ENCODE measurements at places on chromosomes 6 and 20.

- DNase-seq: no peak
These were observed 22.0 kb downstream of the CENPW start for GRCh38 chr6:126361832-126362440.

DNA sequence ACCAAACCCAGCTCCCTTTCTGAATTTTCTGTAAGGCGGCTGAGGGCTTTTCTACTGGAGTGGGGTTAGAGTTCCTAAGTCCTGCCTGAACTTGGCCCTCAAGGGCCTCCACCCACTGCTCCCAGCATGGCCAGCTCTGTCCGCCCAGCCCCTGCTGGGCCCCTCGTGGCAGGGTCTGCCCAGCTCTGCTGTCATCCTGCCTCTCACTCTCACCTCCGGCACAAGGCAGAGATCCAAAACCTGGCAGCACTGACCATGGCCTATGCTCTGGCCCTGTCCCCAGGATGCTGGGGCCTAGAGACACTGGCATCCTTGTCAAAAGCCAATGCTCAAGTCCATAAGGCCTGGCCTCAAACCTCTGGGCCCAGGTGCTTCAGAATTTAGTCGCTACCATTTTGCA lies 61.1 kb downstream of the TAF4 start:
- no peak for DNase-seq

DNA sequence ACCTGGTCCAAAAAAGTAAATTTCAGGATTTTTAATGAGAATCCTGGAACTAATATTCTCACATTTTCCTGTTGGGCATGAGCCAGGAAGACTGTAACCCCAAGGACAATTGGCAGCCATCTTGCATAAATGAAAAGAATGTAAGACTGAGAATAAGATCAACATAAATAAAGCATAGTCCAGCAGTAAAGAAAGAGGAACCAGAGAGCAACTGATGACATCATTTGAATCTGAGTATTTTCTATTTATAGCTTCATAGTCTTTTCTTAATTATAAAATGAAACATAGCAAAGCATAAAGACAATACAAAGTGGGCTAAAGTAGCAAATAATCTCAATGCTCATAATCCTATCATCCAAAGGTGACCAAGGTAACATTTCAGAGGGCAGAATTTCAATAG lies 26.6 kb upstream of the FBXL4 start:
- DNase-seq: no peak

DNA sequence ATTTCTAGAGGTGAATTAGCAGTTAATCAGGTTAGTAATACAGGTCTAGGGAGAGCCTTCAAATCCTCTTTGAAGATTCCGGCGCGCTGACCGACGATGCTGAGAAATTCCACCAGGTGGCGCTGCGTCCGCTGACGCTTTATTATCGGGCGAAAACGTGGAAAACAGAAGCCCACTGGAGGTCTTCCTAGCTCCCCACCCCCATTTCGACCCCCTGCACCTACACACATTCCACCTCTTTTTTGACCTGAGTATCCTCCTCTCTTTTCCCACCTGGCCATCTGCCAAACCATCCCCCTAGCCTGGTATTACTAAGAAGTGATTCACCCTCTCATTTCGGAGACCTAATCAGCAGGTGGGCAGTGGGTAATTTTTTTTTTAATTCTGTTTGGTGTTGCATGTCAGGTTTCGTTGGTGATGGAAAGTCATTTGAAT lies 65.4 kb upstream of the RIN2 start:
- peak; percentile 44 for DNase-seq

GRCh38 chr20:40339661-40340449 lies 349.2 kb downstream of the MAFB start:
- no peak for DNase-seq

DNA sequence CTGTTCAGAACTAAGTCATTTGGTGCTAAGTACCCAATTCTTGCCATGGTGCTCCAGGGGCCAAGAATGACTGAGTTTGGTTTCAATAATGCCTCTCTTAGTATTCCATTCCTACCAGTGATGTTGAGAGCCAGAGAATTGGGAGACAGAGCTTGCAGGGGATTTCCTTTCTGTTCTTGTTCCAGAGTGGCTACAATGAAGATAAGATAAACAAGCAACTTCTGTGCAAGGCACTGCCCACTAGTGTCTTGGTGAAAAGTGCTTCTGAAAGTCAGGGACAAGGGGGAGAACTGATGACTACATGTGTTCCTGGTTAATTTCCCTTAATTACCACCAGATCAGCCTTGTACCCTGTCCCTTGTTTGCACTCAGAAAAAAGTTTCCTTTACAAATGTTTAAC lies 421.6 kb downstream of the BCKDHB start:
- no peak for DNase-seq

DNA sequence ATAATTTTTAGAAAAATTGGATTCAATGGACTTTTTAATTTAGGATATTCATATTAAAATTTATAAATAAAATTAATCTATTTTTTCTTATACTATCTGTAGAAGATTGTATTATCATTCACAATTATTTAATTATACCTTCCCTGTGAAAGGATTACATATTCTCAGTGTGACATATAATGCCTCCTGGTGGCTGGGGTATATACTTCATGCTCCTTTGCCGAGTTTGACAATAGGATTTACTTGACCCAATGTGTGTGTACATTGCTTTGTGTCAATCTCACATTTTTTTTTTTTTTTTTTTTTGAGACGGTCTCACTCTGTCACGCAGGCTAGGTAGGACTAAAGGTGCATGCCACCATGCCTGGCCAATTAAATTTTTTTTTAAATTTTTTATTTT lies 230.0 kb upstream of the CHD6 start:
- no peak for DNase-seq

- no peak for DNase-seq
These were observed 70.8 kb downstream of the PYGB start for GRCh38 chr20:25318471-25319240.

DNA sequence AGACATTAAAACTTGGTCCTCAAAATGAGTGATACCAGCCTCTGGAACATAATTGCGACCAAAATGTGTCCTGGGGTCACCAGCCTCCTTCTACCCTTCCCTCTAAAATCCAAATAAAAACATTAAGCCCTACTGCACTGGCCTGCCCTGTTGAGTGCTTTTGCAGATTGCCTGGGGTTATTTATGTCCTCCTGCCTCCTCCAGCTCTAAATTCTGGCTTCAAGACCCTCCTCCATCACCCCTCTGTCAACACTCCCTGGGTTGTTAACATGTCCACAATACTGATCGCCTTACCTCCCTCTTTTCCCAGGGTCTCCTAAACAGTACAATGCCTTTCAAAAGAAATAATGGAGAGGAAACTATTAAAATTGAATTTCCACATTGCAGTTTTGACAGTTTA lies 327.5 kb downstream of the NRN1 start:
- DNase-seq: no peak

GRCh38 chr6:139967497-139967896 lies 593.0 kb upstream of the CITED2 start:
- DNase-seq: no peak

GRCh38 chr6:138948546-138949179 lies 39.4 kb downstream of the REPS1 start:
- DNase-seq: no peak

DNA sequence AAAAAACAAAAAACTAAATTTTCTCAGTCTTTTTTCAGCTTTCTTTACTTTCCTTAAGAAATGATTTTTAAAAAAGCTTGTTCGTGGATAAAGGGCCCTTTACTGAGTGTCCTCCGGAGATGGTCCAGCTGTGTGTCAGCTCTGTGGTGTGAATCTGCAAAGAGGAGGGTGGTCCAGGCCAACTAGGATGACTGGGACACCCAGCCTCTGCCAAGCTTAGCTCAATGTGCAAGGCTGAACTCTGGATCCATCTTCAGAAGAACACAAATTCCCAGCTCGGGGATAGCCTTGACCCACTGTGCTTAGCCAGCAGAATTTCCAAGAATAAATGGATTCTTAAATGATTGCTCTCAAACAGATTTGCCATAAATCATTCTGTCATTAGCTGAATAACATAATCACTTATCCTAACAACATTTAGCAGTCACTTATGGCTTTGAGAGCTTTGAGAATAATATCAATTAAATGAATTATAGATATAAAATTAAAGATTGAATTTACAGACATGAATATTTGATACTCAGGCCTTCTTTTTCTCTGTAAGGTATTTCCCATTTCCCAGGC lies 14.2 kb upstream of the CALHM5 start:
- no peak for DNase-seq
